CD8-positive, alpha-beta memory T cell (primary cell): ENCODE measurements at places on chromosomes 12 and 14.

GRCh38 chr12:75724307-75724927, 213.0 kb upstream of the KRR1 start:
- H3K36me3 ChIP-seq = no peaks in the 10 kb centered on the region
- DNase-seq = no peak
- peaks cover 17% of the 10 kb centered on the region for H3K4me1 ChIP-seq
- no peak overlapping the region for H3K4me3 ChIP-seq
- no peak overlapping the region for H3K27ac ChIP-seq

GRCh38 chr14:44494137-44494536, 12.9 kb downstream of the FSCB start:
- no peaks in the 10 kb centered on the region for H3K4me1 ChIP-seq
- DNase-seq = no peak
- no peaks in the 10 kb centered on the region for H3K27me3 ChIP-seq
- no peak overlapping the region for H3K4me3 ChIP-seq
- no peak overlapping the region for H3K27ac ChIP-seq
- H3K36me3 ChIP-seq = no peaks in the 10 kb centered on the region

- DNase-seq = no peak
- H3K27me3 ChIP-seq = no peaks in the 10 kb centered on the region
- no peaks in the 10 kb centered on the region for H3K4me1 ChIP-seq
- H3K27ac ChIP-seq = no peak overlapping the region
- no peaks in the 10 kb centered on the region for H3K36me3 ChIP-seq
Observed at GRCh38 chr12:29518407-29518806, 20.9 kb upstream of the OVCH1 start.

DNA sequence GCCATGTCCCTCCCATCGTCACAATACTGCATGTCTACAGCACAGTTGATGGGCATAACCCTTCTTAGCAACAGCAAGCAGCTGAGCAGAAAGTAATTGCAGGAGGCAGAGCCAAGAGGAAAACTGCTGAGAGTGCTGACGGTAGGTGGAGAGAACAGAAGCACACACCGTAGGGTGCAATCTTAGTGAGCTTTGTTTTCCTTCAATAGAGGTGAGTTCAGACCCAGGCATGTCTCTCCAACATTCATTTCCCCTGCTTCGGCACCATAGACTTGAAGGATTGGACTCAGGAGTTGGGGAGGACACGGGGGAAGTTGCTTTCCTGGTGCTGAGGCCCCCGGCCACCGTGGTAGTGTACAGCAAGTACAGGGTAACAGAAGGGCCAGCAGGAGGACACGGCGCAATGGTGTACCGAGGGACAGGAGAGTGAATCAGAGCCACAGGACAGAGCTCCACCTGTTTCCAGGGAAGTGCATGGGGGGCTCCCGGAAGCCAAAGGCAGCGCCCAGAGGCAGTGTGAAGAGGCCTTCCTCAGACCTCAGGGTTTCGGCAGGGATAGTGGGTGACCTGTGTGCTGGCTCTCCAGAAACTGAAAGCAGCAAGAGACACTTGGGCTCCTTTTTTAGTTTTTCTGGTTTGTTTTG, 36.3 kb upstream of the SINHCAF start:
- peaks cover 13% of the 10 kb centered on the region for H3K4me1 ChIP-seq
- H3K36me3 ChIP-seq = no peaks in the 10 kb centered on the region
- DNase-seq = peak; percentile 1
- peak overlapping the region; percentile 51 for H3K27ac ChIP-seq

- H3K36me3 ChIP-seq = peaks cover 32% of the 10 kb centered on the region
- peaks cover 83% of the 10 kb centered on the region for H3K4me1 ChIP-seq
- no peaks in the 10 kb centered on the region for H3K27me3 ChIP-seq
- no peak overlapping the region for H3K27ac ChIP-seq
- H3K4me3 ChIP-seq = peak overlapping the region; percentile 16
- DNase-seq = no peak
Observed at GRCh38 chr14:65095633-65096205, 6.6 kb downstream of the MAX start.

DNA sequence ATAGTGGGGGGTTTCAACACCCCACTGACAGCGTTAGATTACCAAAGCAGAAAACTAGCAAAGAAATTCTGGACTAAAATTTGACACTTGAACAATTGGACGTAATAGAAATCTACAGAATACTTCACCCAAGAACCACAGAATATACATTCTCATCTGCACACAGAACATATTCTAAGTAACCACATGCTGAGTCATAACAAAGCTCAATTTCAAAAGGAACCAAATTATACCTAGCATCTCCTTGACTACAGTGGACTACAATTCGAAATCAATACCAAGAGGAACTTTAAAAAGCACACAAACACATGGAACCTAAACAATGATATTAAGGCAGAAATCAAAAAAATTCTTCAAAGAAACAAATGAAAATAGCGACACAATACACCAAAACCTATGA, 871.6 kb upstream of the MDGA2 start:
- no peaks in the 10 kb centered on the region for H3K4me1 ChIP-seq
- no peaks in the 10 kb centered on the region for H3K27me3 ChIP-seq
- no peak overlapping the region for H3K4me3 ChIP-seq
- no peak overlapping the region for H3K27ac ChIP-seq
- no peak for DNase-seq

DNA sequence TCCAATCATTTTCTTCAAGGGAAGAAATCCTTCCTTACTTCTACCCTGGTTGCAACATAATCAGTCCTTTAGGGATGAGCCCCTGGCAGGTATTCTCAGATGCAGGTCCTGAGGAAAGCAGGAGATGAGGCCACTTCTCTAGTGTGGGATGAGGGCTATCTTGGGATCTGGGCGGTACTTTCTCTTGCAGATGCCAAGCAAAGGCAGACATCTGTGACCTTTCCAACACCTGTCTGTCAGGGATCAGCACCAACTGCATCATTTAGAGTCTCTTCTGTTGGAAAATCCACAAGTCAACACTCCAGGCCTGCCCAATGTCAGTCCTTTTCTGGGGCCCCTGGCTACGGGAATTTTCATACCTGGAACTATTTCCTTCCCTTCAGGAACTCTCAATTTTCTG, 129.2 kb downstream of the SLC8A3 start:
- H3K4me3 ChIP-seq = no peak overlapping the region
- DNase-seq = no peak
- H3K27me3 ChIP-seq = no peaks in the 10 kb centered on the region
- H3K36me3 ChIP-seq = no peaks in the 10 kb centered on the region
- no peak overlapping the region for H3K27ac ChIP-seq
- H3K4me1 ChIP-seq = no peaks in the 10 kb centered on the region

DNA sequence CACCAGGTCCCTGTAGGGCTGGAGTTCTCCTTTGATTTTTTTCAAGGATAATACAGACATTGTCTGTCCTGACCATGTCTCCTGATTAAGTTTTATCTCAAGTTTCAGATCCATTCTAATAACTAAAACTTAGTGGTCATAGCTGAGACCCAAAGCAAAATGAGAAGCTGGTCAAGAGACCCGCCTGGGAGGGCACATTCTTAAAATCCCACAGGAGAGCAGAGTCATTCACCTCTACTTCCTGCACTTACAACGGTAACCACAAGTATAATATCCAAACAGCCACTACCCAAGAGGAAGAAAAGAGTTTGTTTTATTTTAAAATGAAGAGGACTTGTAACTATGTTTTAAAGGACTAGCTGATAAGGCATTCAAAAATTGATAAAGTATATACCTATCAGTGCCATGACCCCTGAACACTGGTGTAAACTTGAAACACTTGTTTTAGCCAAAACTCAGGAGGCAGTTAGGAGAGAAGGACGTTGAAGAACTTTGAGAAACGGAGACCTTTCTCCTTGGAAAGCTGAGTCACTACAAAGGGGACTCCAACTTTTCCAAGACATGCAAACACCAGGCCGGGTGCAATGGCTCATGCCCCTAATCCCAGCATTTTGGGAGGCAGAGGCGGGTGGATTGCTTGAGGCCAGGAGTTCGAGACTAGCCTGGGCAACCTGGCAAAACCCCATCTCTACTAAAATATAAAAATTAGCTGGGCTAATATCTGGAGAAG, 478.2 kb downstream of the GLT1D1 start:
- H3K27ac ChIP-seq = no peak overlapping the region
- DNase-seq = no peak
- H3K36me3 ChIP-seq = no peaks in the 10 kb centered on the region
- no peaks in the 10 kb centered on the region for H3K27me3 ChIP-seq
- no peak overlapping the region for H3K4me3 ChIP-seq

DNA sequence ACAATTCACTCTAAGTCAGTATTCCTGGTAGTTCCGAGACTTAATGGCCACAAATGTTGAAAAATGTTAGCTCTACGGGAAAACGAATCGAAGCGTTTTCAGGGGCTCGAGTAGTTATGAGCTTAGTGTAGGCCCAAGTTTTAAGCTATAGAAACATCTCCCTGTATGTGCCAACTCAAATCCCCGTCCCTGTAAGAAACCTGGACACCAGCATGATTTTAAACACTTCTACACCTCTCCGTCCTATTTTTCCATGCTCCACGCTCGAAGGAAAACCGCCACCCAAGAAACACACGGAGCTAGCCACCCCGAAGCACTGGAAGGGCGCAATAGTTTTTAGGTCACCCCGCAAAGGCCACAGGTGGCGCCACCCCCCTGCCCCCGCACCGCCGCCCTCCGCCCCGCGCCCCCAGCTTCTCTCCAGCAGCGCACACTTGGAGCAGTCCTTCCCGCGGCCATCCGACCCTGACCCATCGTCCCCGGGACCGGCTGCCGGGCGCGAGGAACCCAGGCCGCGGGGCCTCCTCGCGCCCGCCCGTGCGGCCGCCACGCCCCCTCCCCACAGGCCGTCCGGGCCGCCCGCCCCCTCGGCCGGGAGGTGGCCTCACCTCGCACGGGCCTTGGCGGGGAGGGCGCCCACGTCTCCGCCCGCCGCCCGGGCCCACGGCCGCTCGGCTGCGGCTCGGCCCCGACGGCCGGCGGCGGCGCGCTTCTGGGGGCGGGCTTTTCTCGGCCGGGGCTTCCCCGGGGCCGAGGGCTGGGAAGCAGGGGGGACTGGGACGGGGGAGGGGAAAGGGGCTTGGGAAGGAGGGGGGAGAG, 522 bp downstream of the R3HDM2 start:
- H3K4me1 ChIP-seq = peaks cover 24% of the 10 kb centered on the region
- no peaks in the 10 kb centered on the region for H3K27me3 ChIP-seq
- no peak for DNase-seq

GRCh38 chr12:6056406-6057240, 67.8 kb downstream of the VWF start:
- no peak overlapping the region for H3K27ac ChIP-seq
- no peaks in the 10 kb centered on the region for H3K4me1 ChIP-seq
- H3K4me3 ChIP-seq = peak overlapping the region; percentile 19
- no peaks in the 10 kb centered on the region for H3K36me3 ChIP-seq
- no peak for DNase-seq
- no peaks in the 10 kb centered on the region for H3K27me3 ChIP-seq

- no peaks in the 10 kb centered on the region for H3K4me1 ChIP-seq
- no peaks in the 10 kb centered on the region for H3K36me3 ChIP-seq
- no peak overlapping the region for H3K4me3 ChIP-seq
- no peaks in the 10 kb centered on the region for H3K27me3 ChIP-seq
Observed at GRCh38 chr14:89339158-89339557, 77.9 kb downstream of the FOXN3 start.

- H3K27ac ChIP-seq = no peak overlapping the region
- no peak overlapping the region for H3K4me3 ChIP-seq
- H3K36me3 ChIP-seq = no peaks in the 10 kb centered on the region
- DNase-seq = no peak
- no peaks in the 10 kb centered on the region for H3K4me1 ChIP-seq
Observed at GRCh38 chr14:100830681-100831080, 4.8 kb downstream of the MEG3 start.

GRCh38 chr14:54370323-54371198, 26.2 kb upstream of the CDKN3 start:
- H3K4me3 ChIP-seq = no peak overlapping the region
- no peak for DNase-seq
- no peaks in the 10 kb centered on the region for H3K36me3 ChIP-seq

GRCh38 chr14:90846511-90846910, 30.3 kb upstream of the TTC7B start:
- H3K4me3 ChIP-seq = no peak overlapping the region
- no peaks in the 10 kb centered on the region for H3K4me1 ChIP-seq
- DNase-seq = no peak
- H3K27ac ChIP-seq = no peak overlapping the region

DNA sequence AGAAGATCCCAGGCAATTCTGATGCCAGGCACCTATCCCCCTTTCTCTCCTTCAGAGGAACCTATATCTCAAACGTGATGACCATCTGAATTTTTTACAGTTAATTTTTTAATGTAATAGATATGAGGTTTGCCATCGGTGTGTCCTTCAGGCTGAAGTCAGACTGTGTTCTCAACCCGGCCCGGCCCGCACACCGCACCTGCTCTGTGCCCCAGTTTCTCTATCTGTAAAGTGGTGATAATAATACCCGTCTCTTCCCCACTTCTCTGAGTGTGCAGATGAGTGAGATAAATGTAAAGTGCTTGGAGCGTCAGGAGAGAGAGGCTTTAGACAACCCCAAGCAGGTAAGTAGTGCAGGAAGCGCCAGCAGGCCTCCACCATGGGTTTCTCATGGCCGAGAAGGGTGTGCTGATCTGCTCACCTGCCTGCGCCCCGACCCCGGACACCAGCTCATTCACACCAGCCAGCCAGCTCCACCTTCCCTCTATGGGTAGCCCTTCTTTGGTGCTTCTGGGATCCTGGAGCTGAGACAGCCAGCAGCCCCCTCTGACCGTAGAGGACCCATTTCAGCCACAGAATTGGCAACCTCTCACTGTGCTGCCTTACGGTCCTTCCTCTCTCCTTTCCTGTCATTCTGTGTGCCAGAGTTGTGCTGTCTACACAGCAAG, 80.0 kb downstream of the ZFP36L1 start:
- peak; percentile 26 for DNase-seq
- no peak overlapping the region for H3K4me3 ChIP-seq
- no peak overlapping the region for H3K27ac ChIP-seq
- peaks cover 23% of the 10 kb centered on the region for H3K4me1 ChIP-seq

GRCh38 chr14:106489112-106489881, 962.9 kb downstream of the TMEM121 start:
- H3K27ac ChIP-seq = no peak overlapping the region
- no peaks in the 10 kb centered on the region for H3K36me3 ChIP-seq
- no peak overlapping the region for H3K4me3 ChIP-seq

DNA sequence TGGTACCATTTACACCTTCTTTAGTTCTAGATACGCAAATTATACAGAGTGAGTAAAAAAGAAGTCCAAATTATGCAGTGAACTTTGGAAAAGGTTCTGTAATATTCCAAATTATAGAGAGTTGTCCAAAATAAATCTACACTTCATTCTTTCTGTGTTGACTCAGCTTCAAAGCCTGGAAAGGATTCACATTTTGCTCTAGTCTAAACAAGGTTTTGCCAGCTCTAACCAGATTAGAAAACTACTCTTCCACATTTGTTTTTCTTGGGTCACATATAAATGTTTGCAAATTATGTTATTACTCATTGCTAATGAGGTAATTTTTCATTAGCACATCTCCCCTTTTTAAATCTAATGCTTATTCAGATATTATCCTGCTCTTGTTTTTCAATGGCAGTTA, 1562.4 kb upstream of the SEL1L start:
- H3K4me3 ChIP-seq = no peak overlapping the region
- no peaks in the 10 kb centered on the region for H3K36me3 ChIP-seq
- H3K27me3 ChIP-seq = no peaks in the 10 kb centered on the region
- H3K4me1 ChIP-seq = no peaks in the 10 kb centered on the region
- no peak overlapping the region for H3K27ac ChIP-seq

DNA sequence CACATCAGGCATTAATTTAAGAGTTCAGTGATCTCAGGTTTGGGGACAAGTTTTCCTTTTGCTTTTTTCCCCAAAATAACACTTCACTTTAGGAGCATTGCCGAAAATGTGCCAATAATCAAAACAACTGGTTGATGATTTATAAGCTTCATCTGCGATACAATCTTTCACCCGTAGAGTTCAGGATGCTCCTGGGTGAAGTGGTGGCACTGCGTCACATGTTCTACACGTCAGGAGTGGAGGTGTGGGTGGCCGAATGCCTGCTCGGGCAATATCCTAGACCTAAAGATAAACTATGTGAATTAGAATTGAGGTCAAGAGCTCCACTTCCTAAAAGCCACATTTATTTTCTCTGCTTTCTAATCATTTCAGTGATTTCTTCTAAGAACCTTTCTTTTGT, 70.9 kb upstream of the DICER1 start:
- H3K27me3 ChIP-seq = peaks cover 4% of the 10 kb centered on the region
- no peak overlapping the region for H3K27ac ChIP-seq
- no peak for DNase-seq
